ENCODE measurements at places on chromosomes 5 and 9. TPM values are rescaled to one million over a fixed set of nuclear protein-coding genes. Genes with fewer than 3 reads are reported as not detected.

The IL17B gene
- total RNA-seq: not detected

The NEUROG1 gene
- total RNA-seq: not detected

The PKD2L2 gene
- not detected for total RNA-seq

The RBM22 gene
- total RNA-seq: 33.5 TPM

DNA sequence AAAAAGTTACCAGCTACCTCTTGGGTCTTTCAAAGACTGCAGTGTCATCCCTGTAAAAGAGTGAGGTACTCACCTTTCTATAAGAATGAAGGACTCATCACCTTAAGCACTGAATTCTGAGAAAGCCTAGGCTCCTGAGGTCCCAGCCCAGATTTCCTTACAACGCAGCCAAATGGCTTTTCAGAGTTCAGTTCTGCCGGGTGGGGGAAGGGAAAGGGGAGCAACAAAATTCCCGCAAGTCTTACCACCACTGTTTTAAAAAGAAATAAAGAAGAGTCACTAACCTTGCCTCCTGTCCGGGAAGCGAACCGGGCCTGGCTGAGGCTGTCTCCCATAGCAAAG, 373 bp downstream of the ADAMTS12 start:
- no peak for DNase-seq

DNA sequence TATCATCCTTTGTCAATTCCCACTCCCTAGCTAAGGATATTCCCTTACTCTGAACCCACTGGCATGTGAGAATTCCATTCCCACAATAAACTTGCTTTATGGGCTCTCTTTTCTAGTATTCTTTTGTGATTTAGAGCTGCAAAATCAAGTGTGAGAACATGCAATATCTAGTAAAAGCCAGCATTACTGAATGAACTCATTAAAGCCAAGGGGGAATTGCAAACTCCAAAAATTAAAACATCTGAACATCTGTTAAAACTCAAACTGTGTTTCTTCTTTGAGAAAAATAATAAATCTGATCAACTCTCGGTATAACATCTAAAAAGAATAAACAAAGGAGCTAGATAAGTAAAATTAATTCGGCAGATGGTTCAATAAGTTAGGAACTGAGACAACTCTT, 53.1 kb upstream of the MPDZ start:
- DNase-seq: no peak

DNA sequence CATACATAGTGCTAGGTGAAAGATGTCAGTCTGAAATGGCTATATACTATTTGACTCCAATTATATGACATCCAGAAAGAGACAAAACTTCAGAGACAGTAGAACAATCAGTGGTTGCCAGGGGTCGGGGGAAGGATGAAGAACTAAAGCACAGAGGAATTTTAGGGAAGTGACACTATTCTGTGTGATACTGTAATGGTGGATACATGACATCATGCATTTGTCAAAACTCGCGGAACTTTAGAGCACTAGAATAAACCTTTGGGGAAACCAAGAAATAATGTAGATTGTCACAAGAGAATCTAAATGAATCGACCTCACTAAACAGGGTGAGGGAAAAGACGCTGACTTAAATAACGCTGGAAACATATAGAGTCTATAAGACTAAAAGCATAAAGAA, 107.0 kb upstream of the RETREG1 start:
- no peak for DNase-seq

- DNase-seq: no peak
Observed at GRCh38 chr9:2424619-2425033, 197.0 kb upstream of the VLDLR start.

GRCh38 chr9:125831054-125831453, 83.9 kb downstream of the PBX3 start:
- DNase-seq: no peak

All from transverse colon (tissue), 4 donors.